ENCODE measurements at places on chromosomes 7 and 10.

DNA sequence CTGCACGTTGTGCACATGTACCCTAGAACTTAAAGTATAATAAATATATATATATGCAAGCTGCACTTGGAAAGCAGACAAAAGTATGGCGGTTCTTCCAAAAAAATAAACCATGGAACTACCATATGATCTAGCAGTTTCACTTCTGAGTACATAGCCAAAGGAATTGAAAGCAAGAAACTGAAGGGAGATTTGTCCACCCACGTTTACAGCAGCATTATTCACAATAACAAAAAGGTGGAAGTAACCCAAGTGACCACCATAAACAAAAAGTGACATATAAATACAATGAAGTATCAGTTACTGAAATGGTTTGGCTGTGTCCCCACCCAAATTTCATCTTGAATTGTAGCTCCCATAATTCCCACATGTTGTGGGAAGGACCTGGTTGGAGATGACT lies 525.3 kb upstream of the CELF2 start:
- no peak for DNase-seq

GRCh38 chr10:2700626-2701305 lies 366.6 kb upstream of the PFKP start:
- DNase-seq: no peak

GRCh38 chr10:5811387-5811821 lies 1.8 kb downstream of the GDI2 start:
- DNase-seq: no peak

DNA sequence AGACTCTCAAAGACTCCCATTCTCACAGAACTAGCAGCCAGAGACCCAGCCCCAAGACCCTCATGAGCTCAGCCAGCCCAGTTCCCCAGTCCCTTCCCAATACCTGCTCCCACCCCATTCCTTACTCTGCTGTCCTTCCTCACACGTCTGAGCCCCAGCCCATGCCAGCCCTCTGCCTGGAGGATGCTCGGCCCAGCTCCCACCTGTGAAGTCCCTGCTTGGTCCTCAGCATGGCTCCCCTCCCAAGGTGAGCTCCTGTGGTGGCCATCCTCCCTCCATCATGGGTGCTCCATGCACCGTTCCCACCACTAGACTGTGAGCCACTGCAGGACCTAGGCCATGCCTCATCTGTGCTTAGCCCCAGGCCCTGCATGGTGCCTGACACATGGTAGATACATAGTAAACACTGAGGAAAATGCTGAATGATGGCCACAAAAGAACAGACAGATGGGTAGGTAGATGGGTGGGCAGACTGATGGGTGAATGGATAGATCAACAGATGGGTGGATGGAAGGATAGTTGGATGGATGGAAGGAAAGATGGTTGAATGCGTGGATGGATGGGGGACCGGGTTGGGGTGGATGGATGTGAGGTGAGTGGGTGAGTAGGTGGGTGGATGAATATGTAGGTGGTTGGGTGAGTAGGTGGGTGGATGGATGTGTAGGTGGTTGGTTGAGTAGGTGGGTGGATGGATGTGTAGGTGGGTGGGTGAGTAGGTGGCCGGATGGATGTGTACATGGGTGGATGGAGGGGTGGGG lies 138.9 kb downstream of the GRID1 start:
- DNase-seq: no peak

DNA sequence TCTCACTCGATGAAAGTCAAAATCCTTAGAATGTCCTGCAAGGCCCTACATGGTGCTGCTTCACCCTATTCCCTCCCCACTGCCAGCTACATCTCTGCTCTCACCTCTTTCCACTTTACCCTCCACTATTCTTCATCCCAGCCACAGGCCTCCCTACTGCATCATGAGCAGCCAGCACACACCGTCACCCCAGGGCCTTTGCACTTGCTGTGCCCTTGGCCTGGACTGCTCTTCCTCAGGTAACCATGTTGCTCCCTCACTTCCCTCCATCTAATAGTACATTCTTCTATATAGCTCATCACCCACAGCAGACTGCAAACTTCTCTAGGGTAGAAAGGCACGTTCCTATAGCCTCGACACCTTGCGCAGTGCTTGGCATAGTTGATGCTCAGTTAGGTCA lies 167.7 kb downstream of the SH3PXD2A start:
- DNase-seq: no peak

GRCh38 chr7:4102231-4102841 lies 579.8 kb upstream of the FOXK1 start:
- no peak for DNase-seq

DNA sequence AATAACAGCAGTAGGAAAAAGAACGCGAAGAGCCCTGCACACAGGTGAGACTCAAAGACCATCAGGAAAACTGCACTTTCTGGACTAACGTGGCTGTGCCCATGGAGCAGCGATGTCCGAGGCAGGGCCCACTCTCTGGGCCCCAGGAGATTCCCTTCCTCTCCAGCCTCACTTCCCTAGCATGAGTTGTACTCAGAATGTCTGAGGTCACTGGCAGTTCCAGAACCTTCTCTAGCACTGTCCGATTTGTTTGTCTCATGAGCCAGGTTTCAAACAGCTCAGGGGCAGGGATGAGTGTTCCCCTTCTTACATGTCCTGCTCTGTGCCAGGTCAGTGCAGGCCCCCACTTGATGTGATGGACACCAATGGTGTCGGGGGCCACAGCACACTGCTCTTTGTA lies 484.2 kb downstream of the PTPRN2 start:
- DNase-seq: no peak

DNA sequence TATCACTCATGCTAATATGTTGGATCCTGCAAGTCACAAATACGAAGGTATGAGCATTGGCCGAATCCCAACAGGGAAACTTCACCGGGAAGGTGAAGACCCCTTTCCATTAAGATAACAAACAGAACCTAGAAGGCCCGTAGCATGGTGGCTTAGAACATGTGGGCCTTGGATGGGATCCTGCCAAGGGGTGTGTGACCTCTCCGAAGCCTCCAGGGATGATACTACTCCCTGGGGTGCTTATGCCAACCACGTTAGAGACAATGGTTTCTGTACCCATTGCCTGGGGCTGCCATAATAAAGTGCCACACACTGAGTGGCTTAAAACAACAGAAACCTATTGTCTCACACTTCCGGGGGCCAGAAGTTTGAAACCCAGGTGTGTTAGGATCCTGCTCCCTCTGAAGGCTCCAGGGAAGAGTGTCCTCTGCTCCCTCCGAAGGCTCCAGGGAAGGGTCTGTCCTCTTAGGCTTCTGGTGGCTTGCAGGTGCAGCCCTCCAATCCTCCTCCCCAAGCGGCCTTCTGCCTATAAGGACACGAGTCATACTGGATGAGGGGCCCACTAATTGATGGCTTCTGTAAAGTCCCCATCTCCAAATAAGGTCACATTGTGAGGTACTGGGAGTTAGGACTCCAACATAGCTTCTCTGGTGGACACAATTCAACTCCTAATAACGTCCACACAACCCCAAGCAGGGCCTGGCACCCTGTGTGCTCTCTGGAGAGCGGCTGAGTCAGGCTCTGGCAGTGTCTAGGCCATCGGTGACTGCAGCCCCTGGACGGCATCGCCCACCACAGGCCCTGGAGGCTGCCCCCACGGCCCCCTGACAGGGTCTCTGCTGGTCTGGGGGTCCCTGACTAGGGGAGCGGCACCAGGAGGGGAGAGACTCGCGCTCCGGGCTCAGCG lies 992 bp upstream of the MGMT start:
- no peak for DNase-seq

DNA sequence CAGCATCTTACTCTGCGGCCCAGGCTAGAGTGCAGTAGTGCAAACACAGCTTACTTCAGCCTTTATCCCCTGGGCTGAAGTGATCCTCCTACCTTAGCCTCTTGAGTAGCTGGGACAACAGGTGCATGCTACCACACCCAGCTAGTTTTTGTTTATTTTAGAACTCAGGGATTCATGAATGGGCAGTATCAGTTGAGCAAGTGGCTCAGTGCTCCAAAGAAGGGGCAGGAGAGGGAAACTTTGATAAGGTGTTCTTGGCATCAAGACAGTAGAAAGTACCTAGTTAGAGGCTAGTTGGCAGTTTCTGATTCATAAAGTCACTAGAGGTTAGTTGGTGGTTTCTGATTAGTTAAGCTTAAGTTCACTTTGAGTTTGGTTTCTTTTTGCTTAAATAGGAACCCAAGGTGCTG lies 18.4 kb downstream of the TRIM24 start:
- no peak for DNase-seq

DNA sequence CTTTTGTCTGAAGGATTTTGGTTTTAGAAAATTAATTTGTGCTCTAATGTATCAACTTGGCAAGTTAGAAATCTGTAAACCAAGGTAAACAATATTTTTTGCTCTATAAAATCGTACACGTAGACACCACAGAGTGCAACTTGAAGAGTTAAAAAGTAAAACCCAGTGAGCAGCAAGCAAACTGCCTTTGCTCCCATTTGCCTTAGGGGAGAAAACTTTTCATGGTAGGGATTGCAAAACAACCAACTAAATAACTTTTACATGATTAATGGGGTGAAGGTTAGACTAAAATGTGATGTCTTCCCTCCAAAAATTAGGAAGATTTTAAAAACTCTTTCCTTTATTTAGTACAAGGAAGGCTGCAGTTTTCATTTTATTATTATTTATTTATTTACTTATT lies 224.2 kb upstream of the LYZL1 start:
- no peak for DNase-seq

DNA sequence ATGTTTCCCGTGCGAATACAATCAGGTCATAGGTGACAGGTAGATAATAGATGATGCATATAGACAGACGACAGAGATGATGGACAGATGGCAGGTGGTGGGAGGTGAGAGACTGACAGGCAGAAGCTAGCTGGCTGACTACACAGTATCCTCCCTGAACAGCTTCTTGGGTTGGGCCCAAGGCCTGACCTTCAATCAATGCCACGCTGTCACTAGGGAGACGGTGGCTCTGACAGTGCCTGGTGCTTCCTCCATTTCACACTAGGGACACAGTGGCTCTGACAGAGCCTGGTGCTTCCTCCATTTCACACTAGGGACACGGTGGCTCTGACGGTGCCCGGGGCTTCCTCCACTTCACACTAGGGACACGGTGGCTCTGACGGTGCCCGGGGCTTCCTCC lies 200.1 kb downstream of the DIP2C start:
- no peak for DNase-seq

DNA sequence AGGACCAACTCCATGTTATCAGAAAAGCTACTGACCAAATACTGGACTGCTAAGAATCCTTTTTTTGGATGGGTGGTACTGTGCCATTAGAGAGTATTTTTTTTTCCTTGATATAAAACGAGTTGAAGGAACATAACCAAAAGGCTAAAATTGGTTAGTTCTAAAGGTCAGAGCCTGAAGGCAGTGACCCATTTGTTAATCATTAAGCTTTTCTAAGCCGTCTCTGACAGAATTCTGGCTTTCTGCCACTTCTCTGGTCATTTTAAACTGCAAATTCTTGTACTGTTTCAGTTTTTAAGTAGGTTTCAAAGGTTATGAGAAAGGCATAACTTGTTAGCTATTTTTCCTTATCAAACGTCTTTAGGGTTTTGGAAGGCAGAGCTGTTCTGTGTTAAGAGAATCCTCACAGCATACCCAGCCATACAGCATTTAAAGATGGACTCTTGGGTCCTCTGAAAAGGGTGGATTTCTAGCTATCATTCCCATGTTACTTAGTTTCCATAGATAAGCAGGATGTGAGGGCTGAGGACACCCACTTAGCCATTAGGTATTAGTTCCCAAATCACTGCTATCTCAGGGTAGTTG lies 196.8 kb downstream of the RNLS start:
- no peak for DNase-seq

DNA sequence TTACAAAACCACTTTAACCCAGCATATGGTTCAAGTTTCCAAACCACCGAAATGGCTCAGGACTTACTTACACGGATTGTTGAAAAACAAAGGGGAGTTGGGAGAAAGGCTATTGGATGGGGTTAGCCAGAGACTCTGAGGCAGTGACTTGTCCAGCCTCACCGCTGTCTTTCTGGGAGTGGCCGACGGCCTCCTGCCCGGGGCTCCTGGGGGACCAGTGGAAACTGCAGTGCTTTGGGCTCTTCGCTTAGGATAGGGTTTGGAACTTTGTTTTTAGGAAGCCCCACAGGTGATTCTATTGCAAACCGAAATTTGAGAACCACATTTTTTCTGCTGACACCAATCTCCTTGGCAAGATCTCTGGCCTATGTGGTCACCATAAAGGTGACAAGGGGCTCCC lies 38.1 kb upstream of the R3HCC1L start:
- DNase-seq: no peak

GRCh38 chr7:127239814-127240213 lies 12.9 kb downstream of the GRM8 start:
- DNase-seq: no peak

- DNase-seq: no peak
Observed at GRCh38 chr10:78504181-78504580, 470.5 kb downstream of the RPS24 start.

GRCh38 chr10:90321132-90321816 lies 536.6 kb downstream of the HTR7 start:
- DNase-seq: no peak

DNA sequence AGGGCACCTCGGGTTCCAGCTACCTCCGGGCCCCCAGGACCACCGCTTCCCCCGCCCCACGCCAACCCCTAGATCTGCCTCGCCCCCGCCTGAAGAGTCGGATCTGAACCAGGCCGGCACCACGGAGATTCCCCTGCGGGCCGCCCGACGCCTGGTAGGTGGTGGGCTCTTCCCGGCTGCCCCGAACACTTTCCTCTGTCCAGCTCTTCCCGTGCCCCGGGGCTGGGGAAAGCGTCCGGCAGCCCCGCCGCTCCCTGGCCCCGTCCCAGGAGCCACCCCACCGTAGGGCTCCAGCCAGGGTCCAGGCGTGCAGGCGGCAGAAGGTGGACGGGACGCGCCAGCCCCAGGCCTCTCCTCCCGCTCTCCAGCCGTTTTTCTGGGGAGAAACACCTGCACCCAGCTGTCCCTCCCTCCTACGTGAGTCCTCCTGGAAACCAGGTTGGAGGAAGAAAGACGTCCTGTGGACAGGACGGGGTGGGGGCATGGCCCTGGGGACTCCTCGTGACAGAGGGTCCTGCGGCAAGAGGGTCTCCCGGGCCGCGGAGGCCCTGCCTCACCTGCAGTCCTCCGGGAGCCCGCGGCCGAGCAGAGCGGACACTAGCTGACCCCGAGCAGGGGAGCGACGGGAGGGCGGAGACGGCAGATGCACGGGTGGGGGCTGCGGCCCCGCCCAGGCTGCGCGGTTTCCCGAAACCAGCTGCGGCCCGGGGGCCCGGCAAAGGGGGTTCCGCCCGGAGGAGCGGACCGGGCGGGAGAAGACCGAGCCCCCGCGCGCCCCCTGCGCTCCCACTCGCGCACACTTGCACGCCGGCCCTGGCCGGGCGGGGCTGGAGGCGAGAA lies at the start of gene TMEM176B:
Gene TMEM176B, minus strand, starts transcription at position 624 of the 840 bp plus-strand sequence. CDS start 3,795 bp downstream, outside the sequence.
- DNase-seq: no peak

- no peak for DNase-seq
Observed at GRCh38 chr10:113754768-113755167, 3.3 kb downstream of the PLEKHS1 start.

DNA sequence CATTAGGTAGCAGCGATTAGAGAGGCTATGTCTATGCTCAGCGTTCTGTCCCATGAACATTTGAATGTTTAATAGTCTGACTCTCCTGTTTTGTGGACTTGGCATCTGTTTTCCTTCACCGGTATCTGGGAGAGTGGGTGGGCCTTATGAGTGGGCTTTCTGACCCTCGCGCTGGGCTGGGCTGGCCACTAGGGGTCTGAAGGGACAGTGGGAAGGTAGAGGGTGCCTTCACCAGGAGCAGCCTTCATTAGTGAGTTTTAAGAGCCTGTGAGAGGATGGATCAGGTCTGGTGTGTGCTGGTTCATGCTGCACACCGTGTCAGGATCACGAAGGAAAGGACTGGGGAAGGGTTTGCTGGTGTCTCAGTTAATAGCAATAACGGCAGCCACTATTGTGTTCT lies 33.4 kb downstream of the DCLRE1A start:
- DNase-seq: no peak

- DNase-seq: no peak
Observed at GRCh38 chr10:86652361-86653202, 1.8 kb upstream of the OPN4 start.
